ENCODE measurements at places on chromosomes 12 and 14.

- no peak for DNase-seq
Measured at GRCh38 chr14:104238424-104239184, 100.2 kb downstream of the KIF26A start.

DNA sequence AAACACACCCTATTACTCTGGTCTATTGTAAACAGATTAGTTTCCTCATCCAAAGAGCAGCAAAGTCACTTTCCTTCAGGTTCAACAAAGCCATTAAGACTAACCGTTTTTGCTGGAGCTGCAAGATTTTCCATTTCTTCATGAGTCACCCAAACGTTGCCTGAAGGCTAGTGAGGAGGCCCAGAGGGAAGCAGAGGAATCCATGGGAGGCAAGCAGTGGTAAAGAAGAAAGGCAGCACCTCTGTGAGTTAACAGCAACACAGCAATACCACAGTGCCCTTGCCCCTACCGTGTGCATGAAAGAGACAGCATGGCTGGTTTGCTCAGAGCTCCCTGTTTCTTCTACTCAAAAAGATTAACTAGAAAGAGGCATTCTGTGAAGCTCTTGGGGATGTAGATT is 206.3 kb downstream of the ACSS3 start:
- DNase-seq, result no peak

- DNase-seq, result no peak
Measured at GRCh38 chr12:89799316-89799715, 90.7 kb upstream of the ATP2B1 start.

DNA sequence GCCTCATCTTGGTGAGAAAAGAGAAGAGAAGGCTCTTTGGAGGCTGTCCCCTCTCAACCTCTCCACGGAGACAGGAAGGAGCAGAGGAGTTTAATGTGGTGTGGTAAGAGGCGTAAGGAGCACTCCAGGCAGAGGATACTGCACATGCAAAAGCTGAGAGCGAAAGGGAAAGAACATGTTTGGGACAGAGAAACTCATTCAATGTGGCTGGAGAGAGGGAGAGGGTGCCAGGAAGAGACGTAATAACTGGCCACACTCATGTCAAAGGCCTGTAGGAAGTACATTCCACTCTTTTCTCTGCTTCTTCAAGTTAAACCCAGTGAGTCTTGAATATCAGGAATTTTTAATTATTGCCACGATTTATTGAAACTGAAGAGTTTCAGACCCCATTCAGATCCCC is 12.0 kb downstream of the VDR start:
- DNase-seq, result no peak

- no peak for DNase-seq
Measured at GRCh38 chr12:48794870-48795269, 6.0 kb upstream of the ADCY6 start.

- DNase-seq, result no peak
Measured at GRCh38 chr12:29599381-29599780, 101.9 kb upstream of the OVCH1 start.

- no peak for DNase-seq
Measured at GRCh38 chr14:96747006-96747405, 50.2 kb upstream of the VRK1 start.

DNA sequence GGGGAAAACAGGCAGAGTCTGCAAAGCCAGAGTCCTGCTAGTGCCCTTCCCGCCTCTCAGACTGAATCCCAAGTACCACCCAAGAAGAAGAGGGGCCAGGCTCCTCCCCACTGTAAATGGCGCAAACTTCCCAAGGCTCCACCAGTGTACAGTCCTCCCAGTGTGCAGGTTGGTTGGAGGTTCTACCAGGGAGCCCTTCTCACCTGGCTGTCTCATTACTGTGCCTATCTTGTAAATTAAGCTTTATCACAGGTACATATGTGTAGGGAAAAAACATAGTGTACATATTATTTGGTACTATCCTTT is 189.7 kb downstream of the FSCB start:
- no peak for DNase-seq

DNA sequence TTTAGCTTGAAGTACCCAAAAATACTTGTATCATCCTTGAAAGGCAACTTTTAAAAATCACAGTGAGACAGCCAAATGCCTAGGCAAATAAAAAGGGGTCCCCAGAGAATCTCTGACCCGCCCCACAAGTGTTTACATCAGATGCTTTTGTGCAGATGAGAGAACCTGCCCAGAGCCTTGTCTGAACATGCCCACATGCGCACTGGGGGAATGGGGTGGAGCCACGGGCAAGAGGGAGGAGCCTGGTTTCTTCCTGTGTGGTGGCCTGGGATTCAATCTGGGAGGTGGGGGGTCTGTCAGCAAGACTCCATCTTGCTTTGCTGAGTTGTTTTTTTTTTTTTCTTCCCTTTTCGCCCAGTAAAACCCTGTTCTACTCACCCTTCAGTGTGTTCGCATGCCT is 381.7 kb upstream of the CCDC196 start:
- no peak for DNase-seq

DNA sequence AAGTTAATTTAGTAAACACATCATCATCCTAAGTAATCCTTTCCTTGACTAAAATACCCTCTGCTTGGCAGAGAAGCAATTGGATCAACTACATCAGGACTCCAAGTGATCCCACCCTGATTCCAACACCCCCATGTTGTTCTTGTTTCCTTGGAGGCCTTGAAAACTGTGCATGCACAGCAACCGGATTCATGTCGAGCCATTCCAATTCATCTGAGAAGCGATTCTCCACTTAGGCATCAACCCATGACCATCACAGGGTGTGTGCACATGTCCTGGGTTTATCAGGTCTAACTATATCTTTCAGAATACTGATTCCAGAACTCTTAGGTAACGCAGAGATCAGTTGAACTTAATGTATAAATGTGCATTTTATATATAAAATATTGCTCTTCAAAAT is 163.0 kb downstream of the NAV3 start:
- DNase-seq, result no peak

GRCh38 chr12:86572455-86572854 is 316.3 kb upstream of the MGAT4C start:
- DNase-seq, result no peak

DNA sequence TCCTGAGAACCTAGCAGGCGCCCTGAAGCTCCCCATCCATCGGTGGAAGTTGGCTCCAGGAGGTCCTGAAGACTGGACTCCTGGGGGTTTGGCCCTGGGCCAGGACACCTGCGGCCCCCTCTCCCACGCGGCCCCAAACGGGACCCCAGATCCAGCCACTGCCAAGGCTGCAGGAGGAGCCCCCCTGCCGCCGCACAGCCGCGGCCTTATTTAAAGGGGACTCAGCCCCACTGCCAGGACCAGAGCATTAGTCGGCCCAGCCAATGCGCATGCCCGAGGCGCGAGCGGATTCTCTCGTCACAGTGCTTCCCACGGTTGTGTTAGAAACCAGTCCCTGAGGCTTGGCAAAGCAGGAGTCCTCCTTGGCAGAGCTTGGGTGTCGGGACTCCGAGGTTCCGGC is 775.2 kb upstream of the ALG10B start:
- DNase-seq, result no peak

DNA sequence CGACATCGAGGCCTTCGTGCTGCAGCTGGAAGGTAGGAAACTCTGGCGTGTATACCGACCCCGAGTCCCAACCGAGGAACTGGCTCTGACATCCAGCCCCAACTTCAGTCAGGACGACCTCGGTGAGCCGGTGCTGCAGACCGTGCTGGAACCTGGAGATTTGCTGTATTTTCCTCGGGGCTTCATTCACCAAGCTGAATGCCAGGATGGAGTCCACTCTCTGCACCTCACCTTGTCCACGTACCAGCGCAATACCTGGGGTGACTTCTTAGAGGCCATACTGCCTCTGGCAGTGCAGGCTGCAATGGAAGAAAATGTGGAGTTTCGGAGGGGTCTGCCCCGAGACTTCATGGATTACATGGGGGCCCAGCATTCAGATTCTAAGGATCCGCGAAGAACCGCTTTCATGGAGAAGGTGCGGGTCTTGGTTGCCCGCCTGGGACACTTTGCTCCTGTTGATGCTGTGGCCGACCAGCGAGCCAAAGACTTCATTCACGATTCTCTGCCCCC is 1.4 kb downstream of the RIOX1 start:
- DNase-seq, result no peak

DNA sequence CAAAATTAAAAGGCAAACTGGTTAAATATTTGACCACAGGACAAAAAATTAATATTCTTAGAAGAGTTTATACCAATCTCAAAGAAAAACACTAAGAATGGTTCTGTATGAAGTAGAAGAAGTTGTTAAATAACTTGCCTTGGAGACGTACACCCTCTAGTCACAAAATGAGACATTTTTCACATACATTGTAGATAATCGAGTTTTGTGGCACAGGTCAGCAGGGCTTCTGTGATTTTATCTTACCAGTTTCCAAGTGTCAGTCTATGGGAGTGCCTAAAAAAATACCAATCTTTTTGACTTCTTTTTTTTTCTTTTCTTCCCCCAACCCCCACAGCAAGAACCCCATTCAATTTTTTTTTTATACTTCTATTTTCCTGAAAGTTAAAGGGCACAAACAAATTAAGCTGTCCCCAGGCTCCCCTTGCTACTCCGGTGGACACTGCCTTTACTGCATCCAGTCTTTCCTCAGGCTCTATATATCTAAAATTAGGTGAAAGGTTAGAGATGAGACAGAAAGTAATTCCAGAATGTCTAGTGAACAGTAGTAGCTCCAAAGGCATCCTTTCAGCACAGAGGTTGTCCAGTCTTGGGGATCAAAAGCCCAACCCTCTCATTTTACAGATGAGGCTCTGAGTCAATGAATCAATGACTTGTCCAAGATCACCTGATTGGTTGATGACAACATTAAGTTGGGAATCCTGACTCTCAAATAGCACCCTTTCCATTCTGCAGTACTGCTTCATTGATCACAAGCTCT is 6.2 kb downstream of the LIMA1 start:
- DNase-seq, result no peak

- DNase-seq, result no peak
Measured at GRCh38 chr12:128606051-128606450, 217.7 kb downstream of the SLC15A4 start.
